ENCODE measurements at places on chromosomes 12 and 14. TPM values are rescaled to one million over a fixed set of nuclear protein-coding genes. Genes with fewer than 3 reads are reported as not detected.

HOXC12 gene
- polyA plus RNA-seq: not detected

PPP4R4 gene
- polyA plus RNA-seq: 101 TPM

NPFF gene
- not detected for polyA plus RNA-seq

HOXC6 gene
- polyA plus RNA-seq: not detected

TEX22 gene
- polyA plus RNA-seq: not detected

IPO8 gene
- 9.0 TPM for polyA plus RNA-seq

ULK1 gene
- polyA plus RNA-seq: 2.3 TPM

P2RX2 gene
- not detected for polyA plus RNA-seq

GLS2 gene
- 18.7 TPM for polyA plus RNA-seq
